ENCODE measurements at places on chromosomes 12 and 14. TPM values are rescaled to one million over a fixed set of nuclear protein-coding genes. Genes with fewer than 3 reads are reported as not detected.

The COPS7A gene
- 55.7 TPM for total RNA-seq

DNA sequence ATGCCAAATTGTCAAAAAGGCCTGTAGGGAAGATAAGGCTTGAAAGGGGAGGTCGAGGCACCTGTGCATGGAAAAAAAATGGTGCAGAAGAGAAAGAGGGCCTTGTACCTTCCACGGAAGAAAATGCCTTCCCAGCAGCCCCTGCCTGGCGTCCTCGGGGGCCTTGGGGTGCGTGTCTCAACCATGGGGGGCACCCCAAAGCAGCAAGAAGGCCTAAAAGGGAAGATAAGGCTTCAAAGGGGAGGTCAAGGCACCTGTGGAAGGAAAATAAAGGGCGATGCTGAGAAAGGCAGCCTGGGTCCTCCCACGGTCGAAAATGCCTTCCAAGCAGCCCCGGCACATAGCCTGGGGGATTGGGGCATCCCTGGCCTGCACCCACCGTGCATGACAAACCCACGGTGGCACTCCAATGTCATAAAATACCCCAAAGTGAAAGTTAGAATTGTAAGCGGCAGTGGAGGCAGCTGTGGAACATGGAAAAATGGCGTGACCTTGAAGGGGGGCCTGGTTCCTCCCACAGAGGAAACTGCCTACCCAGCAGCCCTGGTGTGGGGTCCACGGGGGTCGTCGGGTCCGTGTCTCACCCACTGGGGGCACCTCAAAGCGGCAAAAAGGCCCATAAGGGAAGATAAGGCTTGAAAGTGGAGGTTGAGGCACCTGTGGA lies 275.0 kb downstream of the ALG10 start:
- no peak for DNase-seq

The ACOT4 gene
- total RNA-seq = 1.3 TPM

The KLRD1 gene
- under 0.01 TPM for total RNA-seq

DNA sequence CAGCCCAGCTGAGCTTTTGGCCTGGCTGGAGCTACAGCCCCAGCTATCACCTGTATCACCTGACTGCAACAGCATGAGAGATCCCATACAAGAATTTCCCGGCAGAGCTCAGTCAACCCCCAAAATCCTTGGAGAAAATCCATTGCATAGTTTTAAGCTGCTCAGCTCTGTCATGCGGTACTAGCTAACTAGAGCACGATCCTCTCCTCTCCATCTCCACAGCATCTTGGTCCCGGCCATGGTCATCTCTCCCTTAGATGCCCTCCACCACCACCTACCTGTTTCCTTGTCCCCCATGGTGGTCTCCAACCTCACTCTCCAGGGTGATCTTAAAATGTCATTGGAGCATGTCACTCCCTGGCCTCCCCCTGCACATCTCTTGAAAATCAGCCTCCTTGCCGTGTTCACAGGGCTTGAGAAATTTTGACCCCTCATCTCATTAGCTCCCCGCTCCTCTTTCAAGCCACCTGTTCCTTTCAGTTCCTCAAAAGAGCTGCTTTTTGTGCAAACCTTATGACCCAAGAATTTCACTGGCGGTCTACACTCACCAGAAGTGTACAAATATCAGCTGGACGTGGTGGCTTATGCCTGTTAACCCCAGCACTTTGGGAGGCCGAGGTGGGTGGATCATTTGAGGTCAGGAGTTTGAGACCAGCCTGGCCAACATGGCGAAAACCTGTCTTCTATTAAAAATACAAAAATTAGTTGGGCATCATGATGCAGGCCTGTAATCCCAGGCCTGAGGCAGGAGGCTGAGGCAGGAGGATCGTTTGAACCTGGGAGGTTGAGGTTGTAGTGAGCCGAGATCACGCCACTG lies 8.1 kb upstream of the CLMN start:
- no peak for DNase-seq

- peak; percentile 71 for DNase-seq
Measured at GRCh38 chr12:94133964-94134795, 14.2 kb upstream of the PLXNC1 start.

GRCh38 chr12:107718606-107719005 lies 33.0 kb downstream of the PWP1 start:
- DNase-seq = no peak

- DNase-seq = no peak
Measured at GRCh38 chr14:24609655-24610344, at the start of gene GZMH. GZMH (minus strand) TSS chr14:24609685; CDS start chr14:24609613, 72 bp downstream.

- no peak for DNase-seq
Measured at GRCh38 chr14:34619471-34619870, 10.5 kb downstream of the SNX6 start.

The OR11G2 gene
- total RNA-seq = not detected

GRCh38 chr12:117363056-117363662 lies 1.7 kb upstream of the NOS1 start:
- no peak for DNase-seq

GRCh38 chr12:14846042-14846587 lies 2.8 kb upstream of the ART4 start:
- no peak for DNase-seq

The TMED10 gene
- total RNA-seq = 281 TPM

DNA sequence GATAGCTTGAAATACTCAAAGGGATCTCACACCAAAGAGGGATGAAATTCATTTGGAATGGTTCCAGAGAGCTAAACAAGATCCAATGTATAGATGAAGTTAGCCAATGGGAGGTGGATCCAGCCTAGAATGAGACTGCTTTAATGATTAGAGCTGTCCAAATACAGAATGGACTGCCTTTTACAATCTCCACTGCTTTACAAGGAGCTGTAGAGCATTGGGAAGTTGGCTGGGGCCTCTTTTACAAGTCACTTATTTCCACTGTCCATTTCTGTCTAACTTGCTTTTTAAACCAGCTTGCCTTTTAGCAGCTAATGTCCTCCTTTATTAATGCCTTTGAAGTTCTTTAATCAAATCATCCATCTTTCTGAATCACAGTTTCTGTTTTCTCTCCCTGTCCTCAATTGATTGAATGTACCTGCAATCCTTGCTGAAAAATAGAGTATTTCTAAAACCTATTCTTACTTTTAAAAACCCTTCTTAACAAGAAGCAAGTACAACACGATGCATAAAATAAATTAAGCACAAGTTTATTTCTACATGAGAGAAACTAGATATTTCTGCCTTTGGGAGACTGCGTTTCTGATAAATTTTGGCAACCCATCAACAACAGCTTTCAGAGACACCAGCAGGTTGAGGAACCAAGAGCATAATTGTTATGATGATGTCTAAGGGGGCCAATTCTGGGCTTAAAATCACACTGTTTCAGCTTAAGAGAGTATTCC lies 3.4 kb upstream of the ATP2A2 start:
- no peak for DNase-seq

GRCh38 chr12:127987199-127987901 lies 279.6 kb upstream of the TMEM132C start:
- DNase-seq = no peak

DNA sequence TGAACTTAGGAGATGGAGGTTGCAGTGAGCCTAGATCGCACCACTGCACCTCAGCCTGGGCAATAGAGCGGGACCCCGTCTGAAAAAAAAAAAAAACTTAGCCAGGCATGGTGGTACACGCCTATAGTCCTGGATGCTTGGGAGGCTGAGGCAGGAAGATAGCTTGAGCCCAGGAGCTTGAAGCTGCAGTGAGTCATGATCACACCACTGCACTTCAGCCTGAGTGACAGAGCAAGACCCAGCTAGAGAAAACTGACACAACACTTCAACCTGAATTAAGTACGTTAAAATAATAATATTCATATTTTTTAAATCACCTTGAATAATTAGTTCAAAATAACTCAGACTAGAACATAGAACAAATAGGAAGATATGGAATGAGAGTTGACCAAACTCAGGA lies 5.7 kb upstream of the CATSPERB start:
- DNase-seq = no peak
